ENCODE measurements at places on chromosomes 13 and 19.

- no peak for DNase-seq
These were observed 164.9 kb upstream of the CSNK1A1L start for GRCh38 chr13:37270226-37271001.

GRCh38 chr13:25602176-25602575 lies 230.4 kb downstream of the ATP8A2 start:
- no peak for DNase-seq

DNA sequence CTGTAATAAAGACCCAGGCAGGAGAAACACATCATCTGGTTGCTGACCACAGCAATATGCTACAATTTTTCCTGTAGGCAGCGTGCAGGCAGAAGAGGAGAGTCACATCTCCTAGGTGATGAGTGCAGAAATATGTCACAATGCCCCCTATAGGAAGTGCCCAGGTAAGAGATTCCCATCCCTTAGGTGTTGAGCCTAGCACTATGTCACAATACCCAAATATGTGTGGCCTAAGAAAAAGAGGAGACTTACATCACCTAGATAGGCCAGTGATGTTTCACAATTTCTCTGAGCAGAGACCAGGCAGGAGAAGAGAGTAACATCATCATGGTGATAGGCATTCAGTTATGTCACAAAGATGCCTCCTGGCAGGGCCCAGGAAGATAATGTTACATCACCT lies 49.4 kb upstream of the ZNF728 start:
- no peak for DNase-seq

DNA sequence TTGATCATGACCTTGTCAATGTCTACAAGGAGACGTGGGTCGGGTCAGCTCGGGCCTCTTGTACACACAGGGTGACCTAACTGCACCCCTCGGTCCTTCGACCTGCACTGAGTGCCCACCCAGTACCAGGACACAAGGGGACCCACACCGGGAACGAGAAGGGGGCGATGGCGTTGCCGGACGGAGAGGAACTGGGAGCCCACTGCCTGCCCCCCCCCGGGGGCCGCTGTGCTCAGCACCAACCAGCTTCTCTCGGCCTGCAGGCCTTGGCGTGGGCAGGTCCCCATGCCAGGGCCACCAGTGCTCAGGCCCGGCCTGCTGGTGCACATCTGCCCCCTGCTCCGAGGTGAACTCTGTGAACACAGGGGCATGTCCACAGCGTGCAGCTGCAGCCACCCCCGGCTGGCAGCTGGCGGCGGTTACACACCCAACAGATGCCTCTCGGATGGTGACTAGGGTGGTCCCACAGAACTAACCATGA lies 14.1 kb downstream of the CFD start:
- no peak for DNase-seq

DNA sequence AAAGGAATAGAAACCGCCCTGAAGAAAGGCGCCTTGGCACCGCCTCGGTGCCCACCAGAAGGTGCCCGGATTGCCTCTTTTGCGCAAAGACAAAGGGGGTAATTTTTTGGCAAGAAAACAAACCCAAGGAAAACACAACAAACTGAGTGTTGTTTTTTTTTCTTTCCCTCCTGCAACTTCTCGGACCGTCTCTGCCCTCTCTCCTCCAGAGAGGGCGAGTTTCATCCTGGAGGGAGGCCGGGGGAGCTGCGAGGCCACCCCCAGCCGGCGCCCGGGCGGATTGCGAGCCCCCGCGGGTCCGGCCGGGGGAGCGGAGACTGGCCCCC lies 2.3 kb downstream of the ZNF536 start:
- no peak for DNase-seq

DNA sequence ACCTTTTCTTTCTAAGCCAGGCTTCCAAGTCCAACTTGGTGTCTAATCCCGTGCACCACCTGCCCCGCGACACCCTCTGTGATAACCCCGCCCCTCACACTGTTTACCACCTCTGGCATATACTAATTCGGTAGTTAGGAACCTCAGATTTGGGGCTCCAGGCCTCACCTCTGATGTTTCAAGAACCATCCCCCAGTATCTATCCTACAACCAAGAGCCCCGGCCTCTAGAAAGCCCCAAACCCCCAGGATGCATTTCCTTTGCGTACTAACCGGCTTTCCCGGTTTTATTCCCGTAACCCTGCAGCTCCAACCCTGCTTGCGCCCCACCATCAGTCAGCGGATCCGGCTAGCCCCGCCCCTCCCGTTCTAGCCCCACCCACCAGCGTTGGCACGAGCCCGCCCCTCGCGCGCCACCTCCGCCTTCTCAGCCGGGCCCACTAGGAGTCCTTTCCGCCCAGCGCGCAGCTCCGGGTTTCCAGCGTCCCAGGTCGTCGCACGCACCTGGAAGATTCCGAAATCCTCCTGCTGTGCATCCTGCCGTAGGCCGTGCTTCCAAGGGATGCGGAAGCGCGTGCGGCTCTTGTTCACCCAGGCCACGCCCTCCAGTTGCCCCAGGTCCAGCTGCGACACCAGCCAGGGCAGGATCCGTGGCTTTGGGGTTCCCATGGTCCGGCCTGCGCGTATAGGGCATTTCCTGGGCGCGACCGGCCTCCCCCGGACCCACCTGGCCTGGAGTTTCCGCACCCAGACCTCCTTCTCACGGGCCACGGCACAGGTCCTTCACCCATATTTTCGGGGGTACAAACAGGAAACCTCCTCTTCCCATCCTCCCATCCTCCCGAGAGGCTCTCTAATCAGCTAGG lies 1.3 kb downstream of the IRF3 start:
- peak; percentile 85 for DNase-seq

DNA sequence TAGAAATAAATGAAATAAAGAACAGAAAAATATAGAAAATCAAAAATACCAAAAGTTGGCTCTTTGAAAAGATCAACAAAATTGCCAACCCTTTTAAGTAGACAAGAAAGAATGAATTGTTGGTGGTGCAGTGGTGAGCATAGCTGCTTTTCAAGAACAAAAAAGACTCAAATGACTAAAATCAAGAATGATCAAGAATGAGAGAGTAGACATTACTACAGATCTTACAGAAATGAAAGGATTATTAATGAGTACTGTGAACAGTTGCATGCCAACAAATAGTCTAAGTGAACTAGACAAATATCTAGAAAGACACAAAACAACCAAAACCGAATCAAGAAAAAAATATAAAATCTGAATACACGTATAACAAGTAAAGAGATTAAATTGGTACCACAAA lies 53.9 kb downstream of the FNDC3A start:
- no peak for DNase-seq

- no peak for DNase-seq
These were observed 1325.2 kb upstream of the PRR20A start for GRCh38 chr13:55815458-55816033.

- DNase-seq = no peak
These were observed 38.1 kb upstream of the RANBP3 start for GRCh38 chr19:6015841-6016545.

- DNase-seq = no peak
These were observed 162.1 kb downstream of the GPC6 start for GRCh38 chr13:93388701-93389100.

DNA sequence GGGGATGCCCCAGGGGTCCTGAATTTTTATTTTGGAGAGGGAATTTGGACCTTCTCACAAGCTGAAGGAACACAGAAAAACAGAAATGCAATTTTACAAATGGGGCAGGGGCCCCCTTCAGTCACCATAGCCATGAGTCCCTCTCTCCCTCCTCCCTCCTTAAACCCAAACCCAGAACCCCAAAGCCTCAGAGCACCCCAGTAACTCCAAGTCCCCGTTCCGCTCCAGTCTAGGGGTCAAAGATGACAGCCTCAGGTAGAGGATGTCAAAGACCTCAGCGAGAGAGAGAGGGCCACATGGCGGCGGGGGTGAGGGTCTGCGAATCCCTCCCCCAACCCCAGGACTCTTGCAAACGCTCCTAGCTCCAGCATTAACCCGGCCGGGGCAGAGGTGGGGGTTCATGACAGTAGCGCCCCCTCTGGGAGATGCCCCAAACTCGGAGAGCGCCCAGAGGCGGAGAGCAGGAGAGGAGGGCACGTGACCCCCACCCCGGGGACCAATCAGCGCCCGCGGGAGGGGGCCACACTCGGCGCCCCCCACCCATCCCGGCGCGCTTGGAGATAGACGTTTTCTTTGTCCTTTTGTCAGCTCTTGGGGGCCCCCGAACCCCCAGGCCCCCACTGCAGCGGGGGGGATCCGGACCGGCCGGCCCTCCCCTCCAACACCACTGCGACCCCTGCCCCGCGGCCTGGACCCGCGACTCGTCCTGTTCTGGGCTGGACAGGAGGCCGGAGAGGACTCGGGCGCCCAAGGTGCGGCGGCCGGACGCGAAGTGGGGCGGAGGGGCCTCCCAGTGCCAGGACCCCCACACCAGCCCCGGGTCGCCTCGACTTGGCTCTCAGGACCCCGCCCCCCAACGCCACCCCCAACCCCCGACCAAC lies 20.8 kb upstream of the SEMA6B start:
- DNase-seq = no peak

GRCh38 chr13:109671919-109672318 lies 114.5 kb downstream of the IRS2 start:
- no peak for DNase-seq

DNA sequence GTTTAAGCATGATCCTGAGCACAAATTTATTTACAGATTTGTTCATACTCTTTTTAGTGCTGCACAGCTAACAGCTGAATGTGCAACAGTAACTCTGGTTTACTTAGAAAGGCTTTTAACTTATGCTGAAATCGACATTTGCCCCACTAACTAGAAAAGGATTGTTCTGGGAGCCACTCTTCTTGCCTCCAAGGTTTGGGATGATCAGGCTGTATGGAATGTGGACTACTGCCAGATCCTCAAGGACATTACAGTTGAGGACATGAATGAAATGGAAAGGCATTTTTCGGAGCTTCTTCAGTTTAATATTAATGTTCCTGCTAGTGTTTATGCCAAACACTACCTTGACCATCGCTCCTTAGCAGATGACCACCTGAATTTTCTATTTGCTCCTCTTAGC lies 16.0 kb downstream of the ZNF100 start:
- no peak for DNase-seq

DNA sequence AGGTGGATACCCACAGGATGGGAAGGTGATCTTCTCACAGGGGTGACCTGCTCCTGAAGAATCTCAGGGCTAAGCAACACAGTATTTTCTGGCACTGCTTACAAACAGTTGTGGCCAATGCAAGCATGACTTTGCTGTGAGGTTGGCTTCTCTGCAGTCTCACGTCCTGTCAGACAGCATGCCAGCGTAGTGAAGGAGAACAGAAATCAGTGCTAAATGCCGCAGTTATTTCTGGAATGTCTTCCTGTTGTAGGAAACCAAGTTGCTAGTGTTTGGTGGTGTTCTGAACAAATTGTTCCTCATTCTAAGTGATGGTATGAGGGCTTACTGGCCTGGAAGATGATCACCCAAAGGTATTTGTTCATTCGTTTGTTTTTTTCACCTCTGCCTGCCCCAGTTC lies 320.1 kb downstream of the MTUS2 start:
- no peak for DNase-seq

DNA sequence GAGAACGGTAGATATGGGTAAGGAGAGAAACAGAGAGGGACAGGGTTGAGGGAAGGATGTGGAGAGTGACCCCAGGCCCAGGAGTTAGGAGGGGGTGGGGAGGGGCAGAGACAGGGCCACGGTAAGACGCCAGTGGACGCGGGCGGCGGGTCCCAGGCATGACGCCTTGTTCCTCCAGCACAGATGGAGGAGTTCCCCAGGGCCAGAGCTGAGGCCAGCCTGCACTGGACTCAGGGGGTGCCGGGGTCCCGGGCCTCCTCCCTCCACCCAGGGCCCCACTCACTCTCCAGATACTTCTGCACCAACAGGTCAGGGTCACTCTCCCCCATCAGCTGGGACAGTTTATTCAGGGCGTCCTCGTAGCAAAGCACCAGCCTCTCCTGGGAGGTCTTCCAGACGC lies 22.0 kb upstream of the EMP3 start:
- DNase-seq = no peak

DNA sequence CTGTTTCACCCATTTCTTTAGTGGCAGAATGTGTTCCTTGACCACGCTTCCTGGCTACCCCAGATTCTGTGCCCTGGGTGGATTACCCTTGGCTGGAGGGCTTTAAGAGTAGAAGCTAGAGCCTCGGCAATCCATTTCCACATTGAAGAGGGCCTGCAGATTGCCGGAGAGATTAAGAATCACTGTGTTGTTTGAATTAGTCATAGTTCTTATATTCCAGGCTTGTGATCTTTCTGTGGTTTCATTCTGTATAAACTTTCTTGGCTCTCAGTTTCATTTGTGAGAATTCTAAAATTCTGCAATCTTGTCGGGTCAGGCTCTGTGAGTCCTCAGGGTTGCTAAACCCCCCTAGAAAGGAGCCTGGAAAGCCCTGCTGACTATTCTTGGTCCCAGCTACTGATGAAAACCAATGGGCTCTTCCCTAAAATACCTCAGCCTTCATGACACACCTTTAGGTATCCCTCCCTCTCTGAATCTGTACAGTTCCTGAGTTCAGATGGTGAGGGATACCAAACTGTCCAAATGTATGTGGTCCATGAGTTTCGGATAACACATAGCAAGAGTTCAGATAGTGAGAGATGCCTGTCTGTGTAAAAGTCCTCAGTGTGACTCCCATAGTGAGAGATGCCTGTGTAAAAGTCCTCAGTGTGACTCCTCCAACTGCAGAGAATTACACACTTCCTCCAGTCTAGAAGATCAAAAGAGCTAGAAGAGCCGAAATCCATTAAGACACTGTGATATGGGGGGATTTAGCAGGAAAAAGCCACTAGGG lies 4.3 kb downstream of the PHF11 start:
- no peak for DNase-seq

DNA sequence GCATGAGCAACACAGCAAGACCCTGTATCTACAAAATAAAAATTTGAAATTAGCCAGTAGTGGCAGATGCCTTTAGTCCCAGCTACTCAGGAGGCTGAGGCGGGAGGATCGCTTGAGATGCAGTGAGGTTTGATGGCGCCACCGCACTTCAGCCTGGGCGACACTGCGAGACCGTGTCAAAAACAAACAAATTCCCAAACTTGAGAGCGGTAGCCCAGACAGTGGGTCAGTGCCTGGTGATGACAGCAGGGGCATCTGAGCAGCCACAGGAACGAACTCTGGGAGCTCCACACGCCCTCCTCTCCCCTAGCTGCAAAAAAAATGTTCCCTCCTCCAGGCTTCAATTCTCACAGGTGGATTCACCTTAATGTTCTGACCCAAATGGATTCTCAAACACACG lies 14.1 kb downstream of the ZNF490 start:
- no peak for DNase-seq

GRCh38 chr19:17353386-17353785 lies 16.0 kb downstream of the GTPBP3 start:
- no peak for DNase-seq

- DNase-seq = no peak
These were observed 30.3 kb upstream of the CACTIN start for GRCh38 chr19:3656747-3657394.

- DNase-seq = no peak
These were observed 21.4 kb downstream of the MIR17HG start for GRCh38 chr13:91368676-91369440.

DNA sequence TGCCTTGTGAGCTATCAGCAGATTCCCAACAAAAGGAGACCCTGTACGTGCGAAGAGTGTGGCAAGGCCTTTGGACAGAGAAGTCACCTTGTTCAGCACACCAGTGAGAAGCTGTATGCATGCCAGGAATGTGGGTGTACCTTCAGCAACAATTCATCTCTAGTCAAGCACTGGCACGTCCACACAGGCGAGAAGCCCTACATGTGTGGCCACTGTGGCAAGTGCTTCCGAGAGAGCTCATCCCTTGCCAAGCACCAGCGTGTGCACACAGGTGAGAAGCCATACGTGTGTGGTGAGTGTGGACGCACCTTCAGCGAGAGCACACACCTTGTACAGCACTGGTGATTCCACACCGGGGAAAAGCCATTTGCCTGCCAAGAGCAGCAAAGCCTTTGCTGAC lies 7.6 kb upstream of the ZSCAN22 start:
- no peak for DNase-seq

Data from HEK293T (cell line).